Activated T-helper 1 cell treated with anti-CD3 and anti-CD28 coated beads, Interleukin-2, amount 50 U/mL, for 16 hours (primary cell): ENCODE measurements at places on chromosomes 12 and 14.

- peak; percentile 39 for DNase-seq
Observed at GRCh38 chr14:24307575-24308341, at the start of gene CIDEB. Gene CIDEB, minus strand, starts transcription at chr14:24307977. Its CDS starts 119 bp downstream, at chr14:24307858.

- DNase-seq, result no peak
Observed at GRCh38 chr14:69263364-69263763, 3.4 kb downstream of the GALNT16 start.

- no peak for DNase-seq
Observed at GRCh38 chr14:21054123-21054767, 3.4 kb upstream of the RNASE8 start.

GRCh38 chr14:104770851-104771272 is 17.9 kb downstream of the SIVA1 start:
- DNase-seq, result no peak

DNA sequence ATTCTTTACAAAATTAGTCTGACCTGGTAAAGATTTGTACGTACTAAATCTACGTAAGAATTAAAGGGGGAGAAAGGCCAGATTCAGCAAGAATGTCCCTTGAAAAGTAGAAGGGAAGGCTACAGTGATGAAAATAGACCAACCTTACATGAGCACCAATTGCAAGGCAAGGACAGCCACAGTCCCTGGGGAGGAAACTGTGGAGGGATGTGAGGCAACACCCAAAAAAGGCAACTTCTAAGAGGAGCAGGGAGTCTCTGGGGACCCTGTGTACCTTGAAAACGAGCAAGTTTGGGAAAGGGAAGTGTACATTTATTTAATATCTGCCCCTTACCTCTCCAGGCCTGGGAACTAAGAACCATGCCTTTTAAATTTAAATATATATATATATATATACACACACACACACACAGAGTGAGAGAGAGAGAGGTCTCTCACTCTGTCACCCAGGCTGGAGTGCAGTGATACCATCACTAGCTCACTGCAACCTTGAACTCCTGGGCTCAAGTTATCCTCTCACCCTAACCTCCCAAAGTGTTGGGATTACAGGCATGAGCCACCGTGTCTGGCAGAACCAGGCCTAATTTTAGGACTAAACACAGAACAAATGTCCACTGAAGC is 56.4 kb downstream of the TMCC3 start:
- no peak for DNase-seq

DNA sequence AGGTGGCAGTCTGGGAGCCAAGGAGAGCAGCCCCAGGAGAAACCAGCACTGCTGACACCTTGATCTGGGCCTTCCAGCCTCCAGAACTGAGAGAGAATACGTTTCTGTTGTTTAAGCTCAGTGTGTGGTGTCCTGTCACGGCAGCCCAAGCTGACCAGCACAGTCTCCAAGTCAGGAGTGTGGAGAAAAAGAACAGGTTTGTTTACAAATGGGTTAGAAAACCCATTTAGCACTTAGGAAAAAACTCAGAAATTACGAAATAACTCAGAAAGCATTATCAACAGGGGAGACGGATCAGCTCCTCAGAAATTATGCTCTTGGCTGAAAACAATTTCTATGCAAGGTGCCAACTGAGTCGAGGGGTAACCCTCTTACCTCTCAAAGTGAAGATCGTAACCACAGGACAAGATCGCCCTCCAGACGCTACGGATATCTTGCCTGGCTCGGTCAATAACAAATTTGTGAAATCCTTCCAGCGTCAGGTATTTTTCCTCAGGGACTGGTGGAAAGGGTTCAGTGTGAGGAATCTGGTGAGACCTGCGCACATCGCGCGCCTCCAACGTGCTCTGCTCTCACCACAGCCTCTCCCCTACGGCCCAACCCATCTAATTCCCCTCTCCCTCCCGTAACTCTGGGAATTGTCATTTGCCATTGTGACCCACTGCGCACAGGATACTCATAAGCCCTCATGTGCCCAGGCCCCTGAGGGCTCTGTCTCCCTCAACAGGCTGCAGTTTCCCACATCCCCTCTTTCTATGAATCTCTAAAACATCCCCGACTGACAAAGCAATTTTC is 50.2 kb downstream of the TRAFD1 start:
- DNase-seq, result no peak

- no peak for DNase-seq
Observed at GRCh38 chr12:103955811-103956508, 9.7 kb upstream of the TDG start.

GRCh38 chr12:65296508-65297265 is 18.2 kb downstream of the MSRB3 start:
- DNase-seq, result no peak

DNA sequence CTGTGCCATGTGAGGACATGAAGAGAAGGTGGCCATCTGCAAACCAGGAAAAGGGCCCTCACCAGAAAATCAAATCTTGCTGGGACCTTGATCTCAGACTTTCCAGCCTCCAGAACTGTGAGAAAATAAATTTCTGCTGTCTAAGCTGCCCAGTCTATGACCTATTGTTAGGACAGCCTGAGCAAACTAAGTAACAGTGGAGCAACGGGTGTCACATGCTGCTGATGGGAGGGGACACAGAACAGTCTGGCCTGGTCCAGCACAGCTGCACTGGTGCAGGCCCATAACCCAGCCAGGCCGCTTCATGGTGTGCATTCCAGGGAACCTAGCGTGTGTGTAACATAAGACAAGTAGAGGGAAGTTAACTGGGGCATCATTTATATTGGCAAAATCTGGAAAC is 42.1 kb downstream of the GRIP1 start:
- no peak for DNase-seq

DNA sequence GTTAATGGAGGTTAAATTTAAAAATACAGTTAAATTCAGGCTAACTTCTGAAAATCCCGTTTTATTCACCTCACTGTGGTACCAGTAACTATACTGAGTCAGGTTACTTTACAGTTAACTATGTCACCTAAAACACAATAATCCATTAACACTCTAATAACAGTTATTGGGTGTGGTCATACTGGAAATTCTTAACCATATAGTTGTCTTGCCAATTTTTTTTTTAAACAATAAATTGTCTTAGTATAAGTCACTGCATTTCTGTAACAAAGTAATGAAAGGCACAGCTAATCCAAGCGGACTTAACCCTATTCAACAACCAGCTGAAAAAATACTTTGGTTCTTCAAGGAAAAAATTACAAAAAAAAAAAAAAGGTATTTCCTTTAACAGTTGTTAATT is 16.2 kb upstream of the PHLDA1 start:
- no peak for DNase-seq

- DNase-seq, result no peak
Observed at GRCh38 chr12:90339837-90340236, 615.1 kb downstream of the CCER1 start.

DNA sequence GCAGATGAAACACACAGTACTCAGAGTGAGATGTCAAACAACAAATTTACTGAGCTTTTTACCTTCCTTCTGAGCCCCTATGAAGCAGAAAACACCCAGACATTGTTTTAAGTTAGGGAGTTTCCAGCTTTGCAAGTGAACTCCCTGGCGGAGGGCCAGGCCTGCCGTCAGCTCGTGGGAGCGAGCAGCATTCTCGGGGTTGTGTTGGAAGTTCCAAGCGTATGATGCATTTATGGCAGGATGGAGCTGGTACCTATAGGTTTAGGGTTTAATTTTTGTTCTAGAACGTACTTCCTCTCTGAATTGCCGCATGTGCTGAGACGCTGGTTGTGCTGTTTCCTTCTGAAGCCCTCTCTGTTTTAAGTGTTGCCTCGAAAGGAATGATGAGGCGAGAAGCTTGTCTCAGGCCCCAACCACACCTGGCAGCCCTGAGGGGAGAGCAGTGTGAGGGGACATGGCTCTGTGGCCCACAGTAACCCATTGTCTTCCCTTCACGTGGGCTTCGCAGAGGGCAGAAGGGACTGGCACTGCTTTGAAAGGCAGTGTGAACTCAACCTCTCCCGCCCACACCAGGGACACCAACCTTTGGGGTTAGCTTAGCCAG is 76.6 kb downstream of the SSPN start:
- no peak for DNase-seq

- DNase-seq, result no peak
Observed at GRCh38 chr12:29726321-29726692, 57.4 kb downstream of the TMTC1 start.

DNA sequence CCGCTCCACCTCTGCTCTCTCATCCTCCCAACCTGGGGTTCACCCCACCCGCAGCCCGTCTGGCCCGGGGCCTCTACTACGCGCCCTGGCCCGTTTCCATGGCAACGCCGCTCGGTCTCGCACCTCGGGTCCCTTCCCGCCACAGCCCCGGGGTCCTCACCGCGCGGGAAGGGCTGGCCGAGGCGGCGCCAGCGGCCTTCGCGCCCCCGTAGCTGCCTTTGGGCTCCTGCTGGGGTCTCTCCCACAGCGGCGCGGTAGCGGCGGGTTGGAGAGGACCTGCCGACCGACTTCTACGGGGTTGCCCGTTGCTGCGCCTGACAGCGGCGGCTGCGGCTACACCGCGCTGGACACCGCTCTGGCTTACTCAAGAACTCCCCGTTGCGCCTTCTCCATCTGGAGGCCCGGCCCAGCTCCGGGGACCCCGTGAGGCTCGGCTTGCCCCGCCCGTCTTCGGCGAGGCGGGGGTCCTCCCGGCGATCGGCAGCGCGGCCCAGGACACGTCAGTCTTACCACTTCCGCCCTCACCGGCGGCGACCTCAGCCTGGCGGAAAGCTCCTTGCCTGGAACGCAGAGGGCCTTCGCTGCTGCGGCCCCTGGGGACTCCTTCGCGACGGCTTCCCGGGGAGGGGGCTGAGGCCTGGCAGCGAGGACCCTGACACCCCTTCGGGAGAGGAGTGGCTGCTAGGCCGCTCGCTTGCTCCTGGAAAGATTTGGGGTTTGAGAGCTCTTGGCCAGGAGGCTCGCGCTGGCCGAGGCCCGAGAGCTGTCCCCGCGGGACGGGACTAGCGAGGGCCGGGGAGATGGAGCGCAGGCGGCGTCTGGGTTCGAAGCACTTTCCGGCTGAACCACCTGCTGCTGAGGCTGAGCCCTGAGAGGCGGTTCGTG is at the start of gene TM9SF1:
Gene TM9SF1 (minus strand): TSS at position 256 of the 885 bp plus-strand sequence. CDS start 422 bp downstream, outside the sequence.
- peak; percentile 73 for DNase-seq

DNA sequence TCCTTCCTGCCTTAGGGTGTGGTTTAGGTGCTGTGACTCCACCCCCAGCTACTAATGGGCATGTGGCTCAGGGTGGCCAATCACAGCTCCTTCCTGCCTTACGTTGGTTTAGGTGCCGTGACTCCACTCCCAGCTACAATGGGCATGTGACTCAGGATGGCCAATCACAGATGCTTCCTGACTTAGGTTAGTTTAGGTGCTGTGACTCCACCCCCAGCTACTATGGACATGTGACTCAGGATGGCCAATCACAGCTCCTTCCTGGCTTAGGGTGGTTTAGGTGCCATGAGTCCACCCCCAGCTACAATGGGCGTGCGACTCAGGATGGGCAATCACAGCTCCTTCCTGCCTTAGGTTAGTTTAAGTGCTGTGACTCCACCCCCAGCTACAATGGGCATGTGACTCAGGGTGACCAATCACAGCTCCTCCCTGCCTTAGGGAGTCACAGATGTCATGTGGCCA is 163.9 kb downstream of the TBX5 start:
- no peak for DNase-seq
